ENCODE measurements at places on chromosomes 5 and 9.

DNA sequence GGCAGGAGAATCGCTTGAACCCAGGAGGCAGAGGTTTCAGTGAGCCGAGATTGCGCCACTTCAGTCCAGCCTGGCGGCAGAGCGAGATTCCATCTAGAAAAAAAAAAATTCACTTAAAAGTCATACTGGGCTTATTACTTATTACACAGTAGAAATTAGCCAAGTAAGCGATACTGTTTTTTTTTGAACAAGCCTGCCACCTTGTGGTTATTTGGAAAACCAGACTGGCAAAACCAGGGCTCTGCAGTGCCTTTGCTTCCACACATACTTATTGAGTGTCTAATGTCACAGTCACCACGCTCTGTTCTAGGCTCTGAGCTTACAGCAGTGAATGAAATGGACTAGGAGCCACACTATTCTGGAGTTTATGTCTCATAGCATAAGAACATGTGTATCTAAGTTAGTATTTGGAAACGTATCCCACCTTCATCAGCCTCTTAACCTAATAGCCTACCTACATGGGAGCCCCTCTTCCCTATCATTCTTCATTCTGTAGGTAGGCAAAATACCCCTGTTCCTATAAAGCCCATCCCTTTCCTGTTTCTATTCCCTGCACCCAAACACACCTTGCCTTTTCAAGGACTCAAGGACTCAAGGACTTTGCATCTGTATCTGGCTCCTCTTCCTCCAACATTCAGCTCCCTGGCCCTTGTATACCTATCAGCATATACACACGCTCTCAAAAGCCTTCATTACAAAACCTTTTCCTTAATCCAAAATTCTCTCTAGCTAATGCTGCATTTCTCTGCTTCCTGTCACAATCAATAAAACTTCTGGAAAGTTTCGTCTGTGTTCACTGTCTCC, 13.9 kb upstream of the BASP1 start:
- no peak for DNase-seq

DNA sequence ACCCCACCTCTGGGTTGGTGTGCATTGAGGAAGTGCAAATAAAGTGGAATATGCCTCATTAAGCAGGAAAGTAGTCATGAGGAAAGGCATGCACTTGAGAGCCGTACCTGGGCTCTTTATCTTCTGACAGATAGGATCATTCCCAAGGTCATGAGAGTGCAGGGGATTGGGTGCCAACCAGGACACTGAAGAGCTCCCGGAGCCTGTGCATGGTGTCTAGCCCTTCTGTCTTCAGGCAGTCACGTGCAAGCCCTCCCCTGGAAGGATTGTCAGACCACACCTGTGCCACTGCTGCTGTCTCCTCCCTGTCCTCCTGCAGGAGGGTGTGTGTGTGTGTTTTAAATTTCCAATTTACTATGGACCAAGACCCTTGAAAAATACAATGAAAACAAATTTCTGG, 69.6 kb downstream of the PDE8B start:
- DNase-seq: no peak

DNA sequence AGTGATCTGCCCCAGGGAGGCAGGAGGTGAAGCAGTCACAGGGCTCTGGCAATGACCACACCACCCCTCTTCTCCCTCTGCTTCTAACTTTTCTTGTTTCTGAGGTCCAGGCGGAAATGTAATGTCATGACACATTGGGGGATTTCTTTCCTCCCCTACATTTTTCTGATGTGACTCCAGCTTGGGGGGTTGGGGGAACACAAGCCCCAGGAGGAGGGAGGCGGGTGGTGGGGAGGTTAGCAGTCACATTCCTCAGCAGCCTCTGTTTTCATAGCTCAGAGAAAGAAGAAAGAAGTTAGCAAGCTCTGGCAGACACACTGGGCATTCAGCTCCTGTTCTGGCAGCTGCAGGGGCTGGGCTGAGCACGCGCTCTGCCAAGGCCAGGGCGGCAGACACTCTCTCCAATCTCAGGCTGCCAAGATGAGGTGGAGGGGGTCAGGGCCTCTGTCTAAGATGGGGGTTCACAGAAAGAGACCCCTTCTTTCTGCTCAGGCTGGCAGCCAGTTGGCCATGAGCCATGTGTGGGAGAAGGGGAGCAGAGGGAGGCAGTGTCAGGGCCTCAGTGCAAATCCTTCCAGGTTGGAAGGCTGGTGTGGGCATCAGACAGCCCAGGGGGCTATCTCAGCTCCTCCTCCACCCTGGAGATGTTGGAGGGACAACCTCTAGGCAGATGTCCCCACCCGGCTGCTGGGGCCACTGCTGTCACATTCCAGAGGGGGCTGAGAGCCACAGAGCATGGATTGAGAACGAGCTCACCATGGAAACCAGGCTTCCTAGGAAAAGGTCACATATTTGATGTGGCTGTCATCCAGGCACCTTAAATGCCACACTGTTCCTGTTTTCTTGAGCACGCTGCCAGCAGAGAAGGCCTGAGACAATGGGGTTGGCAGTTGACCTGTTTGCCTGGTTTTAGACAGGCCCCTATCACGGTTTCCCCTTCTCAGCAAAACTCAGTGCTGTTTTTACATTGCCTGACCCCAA, 20.1 kb upstream of the PFDN1 start:
- DNase-seq: peak; percentile 76

DNA sequence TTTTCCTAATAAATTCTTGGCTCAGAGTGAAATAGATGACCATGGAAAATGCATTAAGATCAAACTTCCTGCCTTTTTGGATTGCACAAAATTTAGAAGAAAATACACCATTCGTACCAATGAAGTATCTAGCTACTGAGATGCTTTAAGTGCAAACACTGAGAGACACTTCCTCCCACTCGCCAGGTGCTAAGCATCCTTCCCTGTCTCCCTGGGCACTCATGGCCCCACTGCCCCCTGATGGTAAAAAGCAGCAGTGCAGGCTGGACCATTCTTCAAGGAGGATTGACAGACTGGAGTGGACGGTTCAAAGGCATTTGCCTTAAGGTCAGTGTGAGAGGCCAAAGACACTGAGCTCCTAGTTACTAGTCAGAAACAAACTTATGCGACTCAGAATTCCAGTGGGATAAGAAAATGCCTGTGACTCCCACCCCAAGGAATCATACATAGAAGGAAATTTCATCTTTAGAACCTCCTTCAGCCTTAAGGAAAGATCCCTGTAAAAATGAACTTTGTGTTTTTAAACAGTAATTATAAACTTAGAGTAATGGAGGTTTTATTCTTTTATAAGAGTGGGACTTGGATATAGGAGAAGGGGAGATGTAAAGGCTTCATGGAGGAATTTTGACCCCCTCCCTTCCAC, 86.0 kb upstream of the SLC30A5 start:
- DNase-seq: peak; percentile 85

- DNase-seq: no peak
Observed at GRCh38 chr9:81032831-81033230, 656.5 kb downstream of the TLE1 start.

DNA sequence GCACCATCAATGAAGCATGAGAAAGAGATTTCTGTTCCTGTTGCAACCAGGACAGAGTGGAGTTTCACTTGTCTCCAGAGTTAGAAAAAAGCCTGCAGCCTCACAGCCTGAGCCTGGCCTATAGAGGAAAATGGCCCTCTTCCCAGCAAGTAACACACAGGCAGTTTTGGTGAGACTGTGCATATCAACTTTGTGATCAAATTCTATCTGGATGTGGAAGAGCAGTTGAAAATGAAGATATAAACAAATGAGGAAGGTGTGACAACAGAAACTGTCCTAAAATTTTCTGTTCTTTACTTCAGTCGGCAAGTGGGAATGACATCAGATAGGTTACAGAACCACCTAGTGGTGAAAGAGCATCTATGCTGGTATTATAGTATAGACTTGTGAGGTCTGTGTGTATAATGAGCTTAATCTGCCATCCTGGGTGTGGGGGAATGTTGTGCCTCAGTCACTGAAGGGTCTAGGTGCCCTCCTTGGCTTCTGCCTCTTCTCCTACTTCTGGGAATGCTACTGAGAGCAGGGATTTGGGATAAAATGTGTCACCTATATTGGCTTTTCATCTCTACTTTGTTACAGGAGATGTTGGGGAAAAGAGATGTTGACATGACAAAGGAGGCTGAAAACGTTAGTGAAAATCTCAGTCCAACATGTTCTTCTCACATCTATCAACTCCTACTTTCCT, 28.2 kb downstream of the YIPF5 start:
- no peak for DNase-seq

All from posterior vena cava (tissue), 2 donors.